Stomach (tissue), 19 donors: ENCODE measurements at places on chromosomes 12 and 14.

DNA sequence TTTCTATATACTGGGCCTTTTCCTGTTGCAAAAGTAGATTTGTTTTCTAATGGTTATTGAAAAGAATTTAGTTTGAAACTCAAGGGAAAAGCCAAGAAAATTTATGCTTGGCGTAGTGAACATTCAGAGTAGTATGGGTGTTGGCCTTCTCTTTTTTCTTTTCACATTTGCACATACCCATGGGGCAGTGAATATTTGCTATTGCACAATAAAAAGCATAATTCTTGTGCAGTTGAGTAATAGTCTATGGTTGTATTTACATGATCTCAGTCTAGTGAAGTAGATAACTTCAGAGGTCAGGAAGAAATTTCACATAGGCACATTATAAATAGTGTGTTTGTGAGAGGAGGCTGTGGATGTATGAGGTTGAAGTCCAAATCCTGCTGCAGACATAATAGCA lies 158.1 kb downstream of the FLRT2 start:
- H3K4me3 ChIP-seq: no peak overlapping the region
- no peak for DNase-seq
- no peak overlapping the region for H3K27ac ChIP-seq
- H3K27me3 ChIP-seq: no peaks in the 10 kb centered on the region
- no peaks in the 10 kb centered on the region for H3K36me3 ChIP-seq

DNA sequence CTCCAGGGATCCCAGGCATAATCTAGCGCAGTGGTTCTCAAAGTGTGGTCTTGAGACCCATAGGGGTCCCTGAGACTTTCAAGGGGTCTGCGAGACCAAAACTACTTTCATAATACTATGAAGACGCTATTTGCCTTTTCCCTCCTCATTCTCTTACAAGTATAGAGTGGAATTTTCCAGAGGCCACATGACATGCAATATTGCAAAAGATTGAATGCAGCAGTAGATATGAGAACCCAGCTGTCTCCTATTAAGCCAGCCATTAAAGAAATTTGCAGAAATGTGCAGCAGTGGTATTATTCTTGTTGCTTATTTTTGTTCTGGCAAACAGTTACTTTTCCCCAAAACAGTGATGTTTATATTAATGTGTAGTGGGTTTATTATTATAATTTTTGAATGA lies 62.8 kb downstream of the VWF start:
- peaks cover 13% of the 10 kb centered on the region for H3K4me1 ChIP-seq
- peaks cover 4% of the 10 kb centered on the region for H3K27me3 ChIP-seq
- no peak overlapping the region for H3K4me3 ChIP-seq
- H3K27ac ChIP-seq: no peak overlapping the region
- no peaks in the 10 kb centered on the region for H3K36me3 ChIP-seq
- no peak for DNase-seq

GRCh38 chr14:97620066-97620465 lies 822.9 kb downstream of the VRK1 start:
- no peaks in the 10 kb centered on the region for H3K36me3 ChIP-seq
- H3K4me3 ChIP-seq: no peak overlapping the region
- H3K27ac ChIP-seq: no peak overlapping the region
- H3K4me1 ChIP-seq: no peaks in the 10 kb centered on the region

DNA sequence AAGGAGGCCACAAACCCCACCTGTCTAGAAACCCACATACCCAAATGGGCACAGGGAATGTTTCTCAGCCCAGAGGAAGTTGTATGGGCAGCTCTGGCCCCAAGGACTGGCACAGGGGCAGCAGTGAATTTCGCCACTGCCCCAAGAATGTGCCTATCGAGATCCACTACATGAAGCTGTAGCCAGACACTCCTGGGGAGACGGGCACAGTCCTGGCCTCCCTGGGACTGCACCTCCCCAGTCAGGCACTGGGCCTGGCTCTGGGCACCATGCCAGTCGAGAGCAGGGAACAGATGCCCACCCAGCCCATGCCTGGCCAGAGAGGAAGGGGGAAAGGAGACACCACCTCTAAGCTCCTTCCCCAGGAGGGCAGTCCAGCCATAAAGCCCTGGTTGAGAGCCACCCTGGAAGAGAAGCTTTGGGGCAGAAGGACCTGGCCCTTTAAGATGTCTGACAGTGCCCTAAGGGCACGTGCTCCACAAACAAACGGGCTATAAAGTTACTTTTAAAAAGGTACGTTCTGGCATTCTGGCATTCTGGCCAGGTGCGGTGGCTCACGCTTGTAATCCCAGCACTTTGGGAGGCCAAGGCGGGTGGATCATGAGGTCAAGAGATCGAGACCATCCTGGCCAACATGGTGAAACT lies 8.4 kb downstream of the ADCY6 start:
- peaks cover 34% of the 10 kb centered on the region for H3K4me1 ChIP-seq
- no peak overlapping the region for H3K4me3 ChIP-seq
- no peak for DNase-seq
- H3K27ac ChIP-seq: peak overlapping the region; percentile 54

GRCh38 chr14:92198804-92199203 lies 77.0 kb downstream of the CPSF2 start:
- no peaks in the 10 kb centered on the region for H3K4me1 ChIP-seq
- H3K4me3 ChIP-seq: no peak overlapping the region
- no peak for DNase-seq
- H3K27me3 ChIP-seq: no peaks in the 10 kb centered on the region
- H3K27ac ChIP-seq: no peak overlapping the region

DNA sequence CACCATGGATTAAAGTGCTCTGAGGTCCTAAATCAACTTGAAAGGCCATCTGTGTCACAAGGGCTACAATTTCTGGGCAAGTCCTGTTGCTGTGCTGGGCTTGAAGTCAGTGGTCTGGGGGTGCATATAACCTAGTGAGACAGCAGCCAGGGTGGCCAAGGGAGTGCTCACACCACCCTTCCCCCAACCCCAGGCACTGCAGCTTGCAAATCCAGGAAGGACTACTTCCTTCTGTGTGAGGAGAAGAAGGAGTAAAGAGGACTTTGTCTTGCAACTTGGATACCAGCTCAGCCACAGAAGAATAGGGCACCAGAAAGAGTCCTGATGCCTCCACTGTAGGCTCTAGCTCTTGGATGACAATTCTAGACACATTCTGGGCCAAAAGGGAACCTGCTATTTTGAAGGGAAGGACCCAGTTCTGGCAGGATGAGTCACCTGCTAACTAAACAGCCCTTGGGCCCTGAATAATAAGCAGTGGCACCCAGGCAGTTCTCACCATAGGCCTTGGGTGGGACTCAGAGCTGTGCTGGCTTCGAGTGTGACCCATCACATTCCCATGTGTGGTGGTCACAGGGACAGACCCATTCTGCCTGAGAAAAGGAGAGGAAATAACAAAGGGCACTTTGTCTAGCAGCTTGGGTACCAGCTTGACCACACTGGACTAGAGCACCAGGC lies 32.6 kb upstream of the DHRS7 start:
- no peaks in the 10 kb centered on the region for H3K4me1 ChIP-seq
- no peaks in the 10 kb centered on the region for H3K27me3 ChIP-seq
- no peak overlapping the region for H3K4me3 ChIP-seq
- H3K36me3 ChIP-seq: no peaks in the 10 kb centered on the region

- H3K4me3 ChIP-seq: no peak overlapping the region
- H3K36me3 ChIP-seq: no peaks in the 10 kb centered on the region
- no peaks in the 10 kb centered on the region for H3K27me3 ChIP-seq
- no peak overlapping the region for H3K27ac ChIP-seq
- peaks cover 63% of the 10 kb centered on the region for H3K4me1 ChIP-seq
Measured at GRCh38 chr12:25977047-25977446, 18.6 kb downstream of the RASSF8 start.

DNA sequence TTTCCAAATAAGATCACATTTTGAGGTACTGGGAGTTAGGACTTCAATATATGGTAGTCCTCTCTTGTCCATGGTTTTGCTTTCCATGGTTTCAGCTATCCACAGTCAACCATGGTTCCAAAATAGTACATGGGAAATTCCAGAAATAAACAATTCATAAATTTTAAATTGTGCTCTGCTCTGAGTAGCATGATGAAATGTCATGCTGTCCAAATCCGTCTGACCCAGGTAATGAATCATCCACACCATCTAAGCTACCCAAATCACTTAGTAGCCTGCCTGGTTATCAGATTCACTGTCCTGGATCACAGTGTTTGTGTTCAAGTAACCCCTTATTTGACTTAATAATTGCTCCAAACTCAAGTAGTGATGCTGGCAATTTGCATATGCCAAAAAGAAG lies 197.9 kb downstream of the TMTC3 start:
- H3K36me3 ChIP-seq: no peaks in the 10 kb centered on the region
- no peaks in the 10 kb centered on the region for H3K4me1 ChIP-seq
- DNase-seq: no peak
- no peaks in the 10 kb centered on the region for H3K27me3 ChIP-seq
- H3K4me3 ChIP-seq: no peak overlapping the region
- H3K27ac ChIP-seq: no peak overlapping the region

- no peak for DNase-seq
- H3K4me3 ChIP-seq: no peak overlapping the region
- H3K4me1 ChIP-seq: no peaks in the 10 kb centered on the region
- H3K36me3 ChIP-seq: no peaks in the 10 kb centered on the region
- no peak overlapping the region for H3K27ac ChIP-seq
Measured at GRCh38 chr12:46855760-46856159, 30.0 kb upstream of the SLC38A4 start.

DNA sequence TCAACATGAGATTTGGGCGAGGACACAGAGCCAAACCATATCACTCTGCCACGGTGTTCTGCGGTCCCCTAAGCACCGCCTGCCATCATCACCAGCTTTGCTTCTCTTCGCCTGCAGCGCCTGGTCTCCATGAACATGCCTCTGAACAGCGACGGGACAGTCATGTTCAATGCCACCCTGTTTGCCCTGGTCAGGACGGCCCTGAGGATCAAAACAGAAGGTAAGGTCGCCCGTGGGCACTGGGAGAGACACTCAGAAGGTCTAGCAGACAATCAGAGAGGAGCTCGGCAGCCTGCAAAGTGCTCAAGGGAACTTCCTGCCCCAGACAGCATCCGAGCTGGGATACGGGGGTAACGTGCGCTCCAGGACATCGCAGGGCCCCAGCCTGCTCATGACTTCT lies 126.0 kb upstream of the FKBP4 start:
- DNase-seq: no peak
- H3K4me3 ChIP-seq: no peak overlapping the region
- H3K36me3 ChIP-seq: peaks cover 10% of the 10 kb centered on the region
- no peak overlapping the region for H3K27ac ChIP-seq
- no peaks in the 10 kb centered on the region for H3K4me1 ChIP-seq

- H3K27me3 ChIP-seq: no peaks in the 10 kb centered on the region
- H3K36me3 ChIP-seq: no peaks in the 10 kb centered on the region
- no peaks in the 10 kb centered on the region for H3K4me1 ChIP-seq
- no peak overlapping the region for H3K27ac ChIP-seq
- DNase-seq: no peak
Measured at GRCh38 chr14:65966188-65966587, 520.0 kb upstream of the CCDC196 start.

DNA sequence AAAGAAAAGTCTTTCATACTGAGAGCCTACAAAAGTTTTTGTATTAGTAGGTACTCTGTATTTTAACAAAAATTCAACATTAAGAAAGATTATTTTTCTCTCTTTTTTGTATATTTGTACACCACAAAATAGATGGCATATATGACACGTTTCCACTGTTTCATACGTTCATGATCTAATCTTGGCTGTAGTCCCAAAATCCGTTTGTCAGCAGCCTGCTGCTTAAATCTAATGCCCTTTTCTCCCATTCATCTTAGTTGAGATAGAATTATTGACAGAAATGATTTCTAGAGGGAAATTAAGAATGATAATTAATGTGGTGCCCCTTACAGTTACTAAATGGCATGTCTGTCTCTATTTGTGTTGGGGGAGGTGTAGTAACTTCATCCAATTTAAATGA lies 140.7 kb upstream of the NOVA1 start:
- no peaks in the 10 kb centered on the region for H3K36me3 ChIP-seq
- H3K4me1 ChIP-seq: no peaks in the 10 kb centered on the region
- H3K27me3 ChIP-seq: no peaks in the 10 kb centered on the region
- no peak overlapping the region for H3K27ac ChIP-seq
- no peak for DNase-seq
- H3K4me3 ChIP-seq: no peak overlapping the region

- peak; percentile 67 for DNase-seq
- no peaks in the 10 kb centered on the region for H3K36me3 ChIP-seq
- no peak overlapping the region for H3K4me3 ChIP-seq
- H3K4me1 ChIP-seq: no peaks in the 10 kb centered on the region
- H3K27me3 ChIP-seq: no peaks in the 10 kb centered on the region
Measured at GRCh38 chr12:41466802-41467201, 278.7 kb downstream of the PDZRN4 start.

DNA sequence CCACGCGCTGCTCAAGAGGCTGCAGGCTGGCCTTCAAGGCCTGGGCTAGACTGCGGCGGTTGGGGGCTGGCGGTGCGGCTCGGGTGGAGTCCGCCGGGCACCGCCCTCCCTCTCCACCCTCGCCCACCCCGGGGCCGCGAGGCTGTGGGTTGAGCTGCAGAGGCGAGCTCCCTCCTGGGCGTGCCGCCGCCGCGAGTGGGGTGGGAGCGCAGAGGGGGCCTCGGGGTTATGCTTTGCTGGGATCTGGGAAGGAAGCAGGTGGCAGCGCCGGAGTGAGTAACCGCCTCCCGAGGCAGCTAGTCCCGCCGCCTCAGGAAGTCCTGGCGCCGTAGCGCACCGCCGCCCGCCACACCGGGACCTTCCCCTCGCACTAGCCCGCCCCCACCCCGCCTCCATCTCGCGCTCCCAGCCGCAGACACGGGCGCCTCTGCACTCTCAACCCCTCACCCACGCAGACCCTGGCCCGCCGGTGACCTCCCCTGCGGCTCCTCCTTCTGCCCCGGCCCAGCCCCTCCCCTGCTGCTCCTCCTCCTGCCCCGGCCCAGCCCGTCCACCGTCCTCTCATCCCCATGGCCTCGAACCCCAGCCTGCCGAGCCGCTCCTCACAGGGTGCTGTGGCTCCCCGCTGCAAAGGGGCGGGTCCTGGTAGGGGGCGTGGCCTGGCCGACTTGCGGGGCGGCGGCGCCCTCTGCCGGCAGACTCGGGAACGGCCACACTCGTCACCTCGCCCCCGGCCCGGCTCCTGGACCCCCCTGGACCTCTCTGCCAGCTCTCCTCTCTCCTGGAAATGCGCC lies 16.6 kb downstream of the TAMALIN start:
- peaks cover 15% of the 10 kb centered on the region for H3K27me3 ChIP-seq
- peak overlapping the region; percentile 54 for H3K4me3 ChIP-seq
- H3K36me3 ChIP-seq: no peaks in the 10 kb centered on the region
- H3K4me1 ChIP-seq: peaks cover 48% of the 10 kb centered on the region
- H3K27ac ChIP-seq: peak overlapping the region; percentile 82

- DNase-seq: no peak
- peaks cover 24% of the 10 kb centered on the region for H3K4me1 ChIP-seq
- H3K36me3 ChIP-seq: no peaks in the 10 kb centered on the region
- H3K27me3 ChIP-seq: no peaks in the 10 kb centered on the region
- no peak overlapping the region for H3K4me3 ChIP-seq
Measured at GRCh38 chr12:47832263-47832933, 12.7 kb upstream of the HDAC7 start.

DNA sequence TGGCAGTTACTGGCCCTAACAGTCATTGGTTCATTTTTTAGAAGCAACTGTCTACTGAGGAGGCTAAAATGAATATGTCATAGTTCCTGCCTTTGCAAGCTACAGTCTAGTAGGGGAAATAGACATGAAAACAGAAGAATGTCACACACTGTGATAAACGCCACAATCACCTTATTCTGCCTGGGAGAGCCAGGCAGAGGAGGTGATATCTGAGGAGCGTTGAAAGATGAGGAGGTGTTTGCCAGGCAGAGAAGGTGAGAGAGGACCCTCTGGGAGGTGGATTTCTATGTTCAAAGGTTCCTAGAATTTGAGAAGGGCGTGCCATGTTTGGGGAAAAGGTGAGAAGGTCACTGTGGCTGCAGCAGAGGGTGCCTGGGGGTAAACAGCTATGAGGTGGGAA lies 185.7 kb downstream of the PAX9 start:
- H3K27ac ChIP-seq: no peak overlapping the region
- H3K27me3 ChIP-seq: no peaks in the 10 kb centered on the region
- DNase-seq: no peak
- H3K4me1 ChIP-seq: no peaks in the 10 kb centered on the region
- H3K4me3 ChIP-seq: no peak overlapping the region
- no peaks in the 10 kb centered on the region for H3K36me3 ChIP-seq
